NCI-H1048 (cell line): ENCODE measurements at places on chromosomes 12 and 14.

DNA sequence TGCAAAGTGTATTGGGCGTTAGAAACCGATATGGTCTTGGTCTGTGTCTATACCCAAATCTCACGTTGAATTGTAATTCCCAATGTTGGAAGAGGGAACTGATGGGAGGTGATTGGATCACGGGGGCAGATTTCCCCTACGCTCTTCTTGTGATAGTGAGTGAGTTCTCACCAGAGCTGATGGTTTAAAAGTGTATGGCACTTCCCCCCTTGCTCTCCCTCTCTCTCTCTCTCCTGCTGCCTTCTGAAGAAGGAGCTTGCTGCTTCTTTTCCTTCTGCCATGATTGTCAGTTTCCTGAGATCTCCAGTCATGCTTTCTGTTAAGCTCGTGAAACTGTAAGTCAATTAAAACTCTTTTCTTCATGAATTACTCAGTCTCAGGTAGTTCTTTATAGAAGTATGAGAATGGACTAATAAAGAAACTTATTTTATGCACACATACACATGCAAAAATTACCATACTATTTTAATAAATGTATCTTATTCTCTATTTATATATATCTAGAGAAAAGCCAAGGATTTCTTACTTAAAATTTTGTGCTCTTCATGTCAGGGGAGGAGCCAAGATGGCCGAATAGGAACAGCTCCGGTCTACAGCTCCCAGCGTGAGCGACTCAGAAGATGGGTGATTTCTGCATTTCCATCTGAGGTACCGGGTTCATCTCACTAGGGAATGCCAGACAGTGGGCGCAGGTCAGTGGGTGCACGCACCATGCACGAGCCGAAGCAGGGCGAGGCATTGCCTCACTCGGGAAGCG is 1891.0 kb upstream of the FLRT2 start:
- DNase-seq: no peak

DNA sequence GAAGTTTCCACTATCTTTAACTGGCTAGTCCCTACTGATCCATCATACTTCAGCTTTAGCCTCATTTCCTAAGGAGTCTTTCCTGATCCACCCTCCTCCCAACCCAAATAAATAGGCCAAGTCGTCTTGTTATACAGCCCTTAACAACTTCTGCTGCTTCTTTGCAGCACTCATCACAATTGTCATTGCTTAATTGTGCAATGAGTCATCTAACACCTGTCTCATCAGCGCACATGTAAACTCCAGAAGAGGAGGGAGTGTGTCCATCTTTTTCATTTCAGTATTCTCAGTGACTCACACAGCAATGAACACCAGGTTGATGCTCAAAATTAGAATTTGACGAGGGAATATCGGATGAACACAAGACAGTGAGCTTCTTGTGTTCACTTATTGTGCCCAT is 87.3 kb downstream of the SUDS3 start:
- no peak for DNase-seq

GRCh38 chr14:57884175-57884574 is 18.3 kb upstream of the SLC35F4 start:
- no peak for DNase-seq

- no peak for DNase-seq
These were observed 106.0 kb downstream of the FAR2 start for GRCh38 chr12:29255042-29255441.

DNA sequence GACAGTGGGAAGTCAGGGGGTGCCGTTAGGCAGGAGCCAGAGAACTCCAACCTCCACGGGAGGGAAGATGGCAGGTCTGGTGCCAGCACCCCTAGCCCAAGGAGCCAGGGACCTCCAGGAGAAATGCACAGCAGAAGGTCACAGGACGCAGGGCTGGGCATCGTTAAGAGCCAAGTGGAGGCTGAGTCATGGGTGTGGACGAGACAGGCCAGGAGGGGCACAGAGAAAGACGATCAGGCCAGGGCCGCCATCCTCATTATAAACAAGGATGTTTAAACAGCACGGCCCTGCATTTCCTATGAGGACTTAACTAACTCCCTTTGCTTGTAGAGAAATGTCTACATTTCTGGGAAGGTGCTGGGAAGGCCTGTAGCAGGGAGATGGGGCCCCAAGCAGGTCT is 77.9 kb upstream of the FZD10 start:
- DNase-seq: no peak

DNA sequence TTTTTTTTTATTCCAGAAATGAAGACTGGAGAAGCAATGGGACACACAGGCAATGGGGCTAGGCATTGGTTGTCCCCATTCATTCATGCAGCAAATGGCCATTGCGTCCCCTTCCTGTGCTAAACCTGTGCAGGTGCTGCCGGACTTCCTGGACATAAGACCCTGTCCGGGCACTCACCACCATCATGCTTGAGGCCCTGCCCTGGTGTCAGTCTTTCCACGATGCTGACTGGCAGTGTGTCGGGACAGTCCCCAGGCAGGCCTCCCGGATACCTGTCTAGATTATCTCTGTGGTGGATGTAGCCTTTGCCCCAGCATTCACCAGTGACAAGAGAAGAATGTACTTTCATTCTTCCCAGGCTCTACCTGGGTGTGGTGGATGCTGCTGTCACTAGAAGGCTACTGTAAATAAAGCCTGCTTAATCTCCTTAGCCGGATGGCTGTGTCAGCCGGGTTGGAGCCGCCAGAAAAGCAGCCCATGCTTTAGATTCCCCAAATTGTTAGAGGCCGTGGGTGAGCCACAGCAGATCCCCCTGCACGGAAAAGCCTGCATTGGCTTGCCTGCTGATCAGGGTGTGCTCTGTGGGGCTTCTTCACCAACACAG is 94.5 kb upstream of the PARP11 start:
- no peak for DNase-seq

DNA sequence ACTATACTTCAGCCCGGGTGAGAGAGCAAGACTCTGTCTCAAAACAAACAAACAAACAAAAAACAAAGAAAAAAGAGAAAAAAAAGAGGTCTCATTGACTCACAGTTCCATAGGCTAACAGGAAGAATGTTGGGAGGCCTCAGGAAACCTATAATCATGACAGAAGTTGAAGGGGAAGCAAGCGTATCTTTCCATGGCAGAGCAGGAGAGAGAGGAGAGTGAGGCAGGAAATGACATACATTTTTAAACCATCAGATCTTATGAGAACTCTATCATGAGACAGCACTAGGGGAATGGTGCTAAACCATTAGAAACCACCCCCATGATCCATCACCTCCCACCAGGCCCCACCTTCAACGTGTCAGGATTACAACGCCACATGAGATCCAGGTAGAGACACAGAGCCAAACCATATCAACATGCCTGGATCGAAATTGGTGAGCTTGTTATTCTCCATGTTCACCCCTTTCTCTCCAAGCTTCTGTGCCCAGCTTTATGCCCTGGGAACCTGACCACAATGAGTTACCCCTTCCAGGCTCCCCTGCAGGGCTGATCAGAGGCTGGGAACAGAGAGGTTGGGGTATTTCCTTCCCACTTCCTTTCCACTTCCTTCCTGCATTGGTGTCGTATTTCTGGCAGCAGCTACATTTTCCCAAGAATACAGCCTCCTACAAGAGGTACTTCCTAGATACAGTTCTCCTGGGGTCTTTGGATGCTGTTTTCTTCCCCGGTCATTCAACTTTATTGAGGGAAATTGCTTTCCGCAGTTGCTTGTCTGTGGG is 219.3 kb upstream of the FLRT2 start:
- no peak for DNase-seq

GRCh38 chr12:24738441-24738840 is 210.5 kb downstream of the BCAT1 start:
- no peak for DNase-seq

DNA sequence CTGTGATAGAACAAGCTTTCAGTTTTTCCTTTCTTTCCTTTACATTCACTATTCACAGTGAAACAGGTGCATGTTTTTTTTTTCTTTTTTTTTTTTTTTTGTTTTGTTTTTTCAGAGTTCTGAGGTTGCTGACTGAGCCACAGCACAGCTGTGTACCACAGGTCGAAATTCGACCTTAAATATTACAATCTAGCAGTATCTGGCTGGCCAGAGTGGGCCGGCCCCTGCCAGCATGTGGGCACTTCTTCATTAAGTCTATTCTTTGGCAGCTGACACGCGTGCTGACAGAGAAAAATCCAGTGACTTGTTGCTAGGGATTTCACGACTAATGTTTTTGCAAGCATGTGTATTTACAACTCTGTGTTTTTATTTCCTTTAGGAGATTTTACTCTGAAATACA is 33.9 kb downstream of the FBXO33 start:
- DNase-seq: no peak

GRCh38 chr14:26589925-26590324 is 7.9 kb downstream of the NOVA1 start:
- DNase-seq: no peak

DNA sequence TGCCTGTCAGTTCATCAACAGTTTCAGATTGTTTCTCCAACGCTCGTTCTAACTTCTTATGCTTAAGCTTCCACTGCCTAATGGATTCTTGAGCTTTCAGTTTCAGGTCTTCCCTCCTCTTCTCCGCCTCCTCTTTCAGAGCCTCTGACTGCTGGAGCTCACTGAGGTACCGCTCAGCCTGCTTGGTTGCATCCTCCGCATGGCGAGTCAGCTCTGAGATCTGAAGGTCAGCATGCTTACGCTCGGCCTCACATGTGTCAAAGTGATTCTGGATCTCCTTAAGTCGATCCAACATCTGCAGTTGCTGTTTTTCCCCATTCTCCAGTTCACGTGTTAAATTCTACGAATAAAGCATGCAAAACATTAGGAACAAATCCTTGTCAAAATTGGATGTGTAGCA is 148.8 kb downstream of the CEP128 start:
- DNase-seq: no peak

- no peak for DNase-seq
These were observed 4.0 kb downstream of the KTN1 start for GRCh38 chr14:55583942-55584468.

DNA sequence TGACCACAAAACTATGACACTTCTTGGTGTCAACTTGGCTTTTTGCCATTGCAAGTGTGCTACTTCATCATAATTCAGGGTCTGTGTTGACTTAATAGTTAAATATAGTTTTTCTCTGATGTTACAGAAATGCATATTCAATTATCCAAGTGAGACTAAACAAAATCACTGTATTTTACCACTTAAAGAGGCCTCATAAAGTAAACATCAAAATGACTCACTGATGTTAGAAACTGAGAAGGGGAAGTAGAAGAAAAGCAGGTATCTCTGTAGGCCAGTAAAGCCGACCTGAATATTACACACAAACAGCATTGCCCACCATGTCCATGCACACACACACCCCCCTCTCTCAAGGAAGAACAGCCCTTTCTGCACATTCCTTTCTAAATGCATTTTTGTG is 55.4 kb downstream of the RPAP3 start:
- no peak for DNase-seq
